ENCODE measurements at places on chromosomes 13 and 19. TPM values are rescaled to one million over a fixed set of nuclear protein-coding genes. Genes with fewer than 3 reads are reported as not detected.
A peak's percentile ranks its signal among the peaks of the same experiment; 100 is the strongest.

DNA sequence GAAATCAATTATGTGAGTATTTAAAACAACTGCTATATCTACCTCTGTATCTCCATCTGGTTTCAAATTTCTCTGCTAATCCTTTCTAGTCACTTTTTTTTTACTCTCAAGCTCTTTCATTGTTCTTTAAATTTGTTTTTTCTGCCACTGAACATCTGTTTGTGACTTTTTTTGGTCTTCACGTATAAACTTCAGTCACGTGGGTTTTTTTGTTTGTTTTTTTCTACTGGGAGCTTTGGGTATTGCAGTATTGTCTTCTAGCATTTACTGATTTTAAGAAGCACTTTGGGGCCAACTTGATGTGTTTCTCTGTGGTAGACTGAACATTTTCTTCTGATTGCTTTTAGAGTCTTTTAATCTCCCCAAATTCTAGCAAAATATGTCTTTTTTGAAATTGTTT lies 262.6 kb upstream of the RXFP2 start:
- no peak for DNase-seq

- no peak for DNase-seq
Measured at GRCh38 chr13:103066079-103066780, at the start of gene SLC10A2. Gene SLC10A2 (minus strand): TSS chr13:103066417. CDS start chr13:103066249, 168 bp downstream.

DNA sequence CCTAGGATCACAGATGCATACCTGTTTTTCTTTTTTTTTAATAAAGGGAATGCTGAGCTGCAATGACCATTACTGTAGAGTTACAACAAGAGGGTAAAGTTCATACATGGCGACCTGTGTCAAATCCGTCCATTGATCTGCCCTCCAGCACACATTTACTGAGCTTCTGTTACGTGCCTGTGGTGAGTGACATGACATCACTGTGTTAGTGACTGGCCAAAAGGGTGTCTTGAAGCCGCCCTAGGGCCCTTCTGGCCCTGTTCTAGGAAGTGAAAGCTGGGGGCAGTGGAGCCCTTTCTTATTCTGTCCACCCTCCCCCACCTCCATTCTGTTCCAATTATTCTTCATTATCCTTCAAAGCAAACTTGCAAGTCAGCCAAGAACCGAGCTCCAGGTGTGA lies 66.3 kb downstream of the ZIC5 start:
- no peak for DNase-seq

Gene TPT1
- 1,418 TPM for total RNA-seq

DNA sequence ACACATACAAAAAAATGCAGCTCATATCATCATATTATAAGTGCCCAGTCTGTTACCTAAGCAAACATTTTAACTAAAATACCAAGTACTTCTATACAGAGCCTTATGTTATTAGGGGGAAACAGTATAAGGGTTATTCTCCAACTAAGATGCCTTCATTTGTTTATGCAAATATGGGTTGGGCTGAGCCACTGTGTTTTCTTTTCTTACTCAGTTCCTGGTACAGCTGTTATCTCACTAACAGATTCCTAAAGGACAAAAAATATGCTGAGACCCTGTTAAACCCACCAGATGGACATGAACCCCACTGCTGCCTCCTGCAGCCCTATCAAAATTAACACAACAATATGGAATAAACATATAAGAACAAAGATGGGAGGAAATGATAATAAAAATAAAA lies 34.5 kb upstream of the SMAD9 start:
- DNase-seq = peak; percentile 7

- DNase-seq = peak; percentile 41
Measured at GRCh38 chr19:48330012-48330681, 4.8 kb downstream of the EMP3 start.

- DNase-seq = no peak
Measured at GRCh38 chr19:30084390-30084819, 142.4 kb downstream of the URI1 start.

GRCh38 chr13:106503272-106503671 lies 32.2 kb downstream of the EFNB2 start:
- no peak for DNase-seq

GRCh38 chr19:2429917-2430535 lies 2.6 kb upstream of the TIMM13 start:
- DNase-seq = no peak

DNA sequence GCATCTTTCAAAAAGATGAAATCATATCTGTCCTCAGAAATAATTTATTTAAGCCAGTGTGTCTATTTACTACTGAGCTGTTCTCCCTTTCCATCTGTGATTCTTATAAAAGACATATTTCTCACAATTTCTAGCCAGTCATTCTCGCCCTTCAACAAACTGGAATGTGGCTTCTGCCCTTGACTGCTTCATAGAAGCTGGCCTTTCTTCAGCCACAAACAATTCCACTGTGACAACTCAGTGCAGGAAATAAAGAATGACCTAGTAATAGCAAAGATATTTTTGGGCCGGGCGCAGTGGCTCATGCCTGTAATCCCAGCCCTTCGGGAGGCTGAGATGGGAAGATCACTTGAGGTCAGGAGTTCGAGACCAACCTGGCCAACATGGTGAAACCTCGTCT lies 655.5 kb downstream of the PCDH9 start:
- DNase-seq = no peak

Gene PROZ
- 0.20 TPM for total RNA-seq

GRCh38 chr19:4922530-4923275 lies 13.4 kb downstream of the UHRF1 start:
- DNase-seq = peak; percentile 42

DNA sequence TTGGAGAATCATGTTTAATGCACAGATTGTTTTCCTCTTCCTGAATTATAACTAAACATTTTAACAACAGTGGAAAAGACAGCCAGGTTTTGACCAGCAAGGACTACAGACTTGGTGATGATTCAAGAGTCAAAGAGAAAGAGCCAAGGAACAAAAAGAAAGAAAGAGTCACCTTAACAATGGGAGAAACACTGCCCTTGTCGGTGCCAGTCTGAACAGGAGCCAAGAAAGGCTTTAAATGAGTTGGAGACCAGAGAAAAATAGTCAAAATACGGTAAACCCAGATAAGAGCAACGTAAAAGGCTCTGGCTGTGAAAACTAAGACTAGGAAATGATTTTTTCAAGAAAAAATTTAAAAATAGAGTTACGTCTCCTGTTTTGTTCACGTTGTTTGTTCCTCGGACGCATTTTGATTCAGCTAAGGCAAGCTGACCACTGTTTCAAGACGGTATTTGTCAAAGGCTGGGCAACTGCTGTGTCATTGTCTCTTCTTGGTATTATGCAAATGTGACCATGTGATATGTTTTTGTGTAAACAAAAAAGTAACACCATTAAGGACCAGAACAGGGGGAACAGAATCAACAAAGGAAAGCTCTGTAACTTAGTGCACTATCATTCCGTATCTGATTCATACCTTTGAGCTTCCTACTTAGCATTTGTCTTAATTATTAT lies 634.5 kb downstream of the LIG4 start:
- no peak for DNase-seq

DNA sequence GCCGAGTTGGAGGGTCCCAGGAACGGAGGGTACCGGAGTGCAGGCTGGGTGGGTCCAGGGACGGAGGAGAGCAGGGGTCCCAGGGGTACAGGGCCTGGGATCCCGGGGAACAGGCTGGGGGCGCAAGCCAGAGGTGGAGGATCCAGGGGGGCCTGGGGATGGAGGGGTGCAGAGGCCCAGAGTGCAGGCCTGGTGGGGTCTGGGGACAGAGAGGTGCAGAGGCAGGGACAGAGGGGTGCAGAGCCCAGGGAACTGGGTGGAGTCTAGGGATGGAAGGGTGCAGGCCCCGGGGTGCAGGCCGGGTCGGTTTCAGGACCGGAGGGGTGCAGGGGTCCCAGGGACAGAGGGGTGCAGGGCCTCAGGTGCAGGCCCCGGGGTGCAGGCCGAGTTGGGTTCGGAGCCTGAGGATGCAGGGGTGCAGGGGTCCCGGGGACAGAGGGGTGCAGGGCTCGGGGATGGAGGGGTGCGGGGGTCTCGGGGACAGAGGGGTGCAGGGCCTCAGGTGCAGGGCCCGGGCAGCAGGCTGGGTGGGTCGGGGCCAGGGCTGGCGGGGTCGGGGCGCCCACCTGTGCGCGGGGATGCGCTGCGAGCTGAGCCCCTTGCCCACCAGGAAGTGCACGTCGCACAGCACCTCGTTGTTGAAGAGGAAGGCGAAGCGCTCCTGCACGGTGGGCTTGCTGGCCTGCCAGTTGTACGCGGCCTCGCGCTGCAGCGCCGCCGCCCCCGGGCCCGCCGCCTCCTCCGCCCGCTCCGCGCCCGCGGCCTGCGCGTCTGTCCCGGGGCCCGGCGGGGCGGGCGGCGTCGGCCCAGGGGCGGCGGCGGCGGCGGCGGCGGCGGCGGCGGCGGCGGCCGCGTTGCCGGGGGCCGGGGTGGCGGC lies 545 bp downstream of the BTBD2 start:
- DNase-seq = no peak

Gene LILRB1
- not detected for total RNA-seq

GRCh38 chr13:106010836-106011235 lies 524.6 kb downstream of the EFNB2 start:
- DNase-seq = no peak

Gene ELANE
- total RNA-seq = not detected

Gene PTPRH
- total RNA-seq = under 0.01 TPM
